ENCODE measurements at places on chromosomes 3 and 15.

GRCh38 chr15:82021992-82022391 is 23.8 kb downstream of the MEX3B start:
- DNase-seq = no peak

GRCh38 chr3:143151004-143151731 is 31.6 kb downstream of the CHST2 start:
- no peak for DNase-seq

- no peak for DNase-seq
Measured at GRCh38 chr3:188589071-188589470, 435.1 kb downstream of the LPP start.

DNA sequence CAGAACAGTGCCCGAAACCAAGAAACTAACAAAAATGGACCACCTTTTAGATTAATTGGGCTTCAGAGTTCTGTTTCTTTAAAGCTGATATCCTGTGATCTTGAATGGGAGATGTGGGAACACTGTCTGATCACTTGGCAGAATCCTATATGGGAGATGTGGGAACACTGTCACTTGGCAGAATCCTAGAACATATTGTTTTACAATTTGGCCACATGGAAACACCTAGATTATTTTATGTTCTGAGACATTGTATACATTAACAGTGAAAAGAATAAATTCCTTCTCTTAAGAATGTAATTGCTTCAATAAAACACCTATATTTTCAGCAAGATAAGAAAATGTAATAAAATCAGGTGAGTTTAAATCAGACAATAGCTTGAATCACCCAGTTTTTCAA is 30.3 kb upstream of the PLSCR2 start:
- DNase-seq = no peak

- no peak for DNase-seq
Measured at GRCh38 chr15:90981681-90982080, 12.7 kb downstream of the PRC1 start.

DNA sequence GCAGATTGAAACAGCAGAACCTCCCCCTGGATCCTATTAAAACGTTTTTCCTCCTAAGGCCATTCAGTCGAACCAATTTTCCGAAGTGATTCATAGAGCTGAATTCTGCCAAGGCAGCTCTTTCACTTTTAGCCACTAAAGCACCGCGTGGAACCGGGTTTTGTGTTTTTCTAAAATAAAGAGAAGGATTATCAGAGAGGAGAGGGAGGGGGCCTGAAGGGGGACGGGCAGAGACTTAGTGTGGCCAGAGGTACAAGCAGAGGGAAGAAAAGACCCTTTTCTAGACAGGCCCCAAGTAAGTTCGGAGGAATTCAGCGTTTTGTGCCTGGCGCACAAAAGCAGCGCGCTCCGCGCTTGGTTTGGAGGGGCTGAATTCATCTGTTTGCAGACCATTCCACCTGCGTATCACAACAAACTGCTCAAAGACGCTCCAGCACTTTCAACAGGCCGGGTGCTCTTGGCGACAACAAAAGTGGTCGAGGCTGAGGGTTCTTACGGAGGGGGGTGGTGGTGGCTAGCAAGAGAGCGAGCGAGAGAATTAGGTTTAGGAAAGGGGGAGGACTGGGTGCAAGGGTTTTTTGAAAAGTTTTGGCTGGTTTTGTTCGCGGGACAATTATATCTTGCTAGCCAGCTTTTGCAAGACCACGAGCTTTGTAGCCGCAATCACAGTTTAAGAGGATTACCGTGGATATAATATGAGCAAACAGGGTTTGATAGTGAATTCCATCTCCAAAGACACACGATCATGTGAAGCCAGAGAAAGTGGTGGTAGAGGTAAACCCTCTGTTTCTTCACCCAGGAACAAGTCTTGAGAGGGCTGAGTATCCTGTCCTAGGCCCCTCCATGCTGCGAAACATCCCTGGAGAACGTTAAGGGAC is 1.2 kb upstream of the FEZF2 start:
- DNase-seq = peak; percentile 10

DNA sequence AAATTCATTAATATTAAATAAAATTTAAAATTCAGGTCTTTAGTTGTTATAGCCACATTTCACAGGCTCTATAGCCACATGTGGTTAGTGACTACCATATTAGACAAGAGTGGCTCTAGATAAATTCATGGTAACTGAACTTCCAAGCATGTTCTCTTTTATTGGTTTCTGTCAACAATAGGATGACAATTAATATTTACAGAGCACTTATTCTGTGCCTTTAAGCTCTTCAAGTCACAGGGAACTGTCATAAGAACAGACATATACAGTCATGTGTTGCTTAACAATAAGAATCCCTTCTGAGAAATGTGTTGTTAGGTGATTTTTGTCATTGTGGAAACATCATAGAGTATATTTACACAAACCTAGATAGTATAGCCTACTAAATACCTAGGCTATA is 38.8 kb upstream of the SLC25A36 start:
- DNase-seq = no peak

GRCh38 chr3:117728226-117728625 is 1018.6 kb downstream of the TUSC7 start:
- DNase-seq = no peak

GRCh38 chr3:148955544-148956346 is 35.6 kb upstream of the GYG1 start:
- peak; percentile 77 for DNase-seq

DNA sequence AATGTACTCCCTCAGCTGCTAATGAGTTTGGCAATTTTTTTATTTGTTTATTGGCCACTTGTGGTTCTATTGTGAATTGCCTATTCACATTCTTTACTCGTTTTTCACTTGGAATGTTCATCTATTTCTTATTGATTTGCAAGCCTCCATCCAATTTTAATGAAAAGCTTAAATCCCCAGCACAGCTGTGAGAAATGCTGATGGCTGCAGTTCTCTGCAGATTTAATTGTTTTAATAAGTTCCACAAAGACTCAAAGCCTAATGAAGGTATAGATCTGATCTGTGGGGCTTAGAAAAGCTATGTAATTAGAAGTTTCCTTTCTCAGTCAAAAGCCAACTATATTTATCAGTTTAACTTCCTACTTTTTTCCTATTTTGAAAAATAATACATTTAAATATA is 41.5 kb downstream of the LYZL4 start:
- DNase-seq = no peak

- peak; percentile 56 for DNase-seq
Measured at GRCh38 chr3:141656771-141657170, 81.3 kb upstream of the RNF7 start.

DNA sequence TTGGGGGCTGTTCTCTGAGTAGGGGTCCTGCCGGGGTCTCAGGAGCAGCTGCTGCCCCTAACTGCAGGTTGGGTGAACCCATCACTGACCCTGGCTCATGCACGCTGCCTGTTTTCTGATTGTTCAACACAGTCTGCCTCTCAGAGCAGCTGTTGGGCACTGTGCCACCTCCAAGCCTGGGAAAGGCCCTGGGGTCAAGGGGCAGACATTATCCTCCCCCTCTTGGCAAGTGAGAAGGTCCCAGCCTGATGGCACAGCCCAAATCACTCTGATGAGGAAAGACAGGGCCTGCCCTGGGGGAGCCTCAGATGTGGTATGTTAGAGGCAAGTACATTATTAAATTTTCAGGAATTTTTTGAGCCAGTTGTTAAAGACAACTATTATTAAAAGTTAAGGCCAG is 14.1 kb upstream of the GNAT1 start:
- no peak for DNase-seq

DNA sequence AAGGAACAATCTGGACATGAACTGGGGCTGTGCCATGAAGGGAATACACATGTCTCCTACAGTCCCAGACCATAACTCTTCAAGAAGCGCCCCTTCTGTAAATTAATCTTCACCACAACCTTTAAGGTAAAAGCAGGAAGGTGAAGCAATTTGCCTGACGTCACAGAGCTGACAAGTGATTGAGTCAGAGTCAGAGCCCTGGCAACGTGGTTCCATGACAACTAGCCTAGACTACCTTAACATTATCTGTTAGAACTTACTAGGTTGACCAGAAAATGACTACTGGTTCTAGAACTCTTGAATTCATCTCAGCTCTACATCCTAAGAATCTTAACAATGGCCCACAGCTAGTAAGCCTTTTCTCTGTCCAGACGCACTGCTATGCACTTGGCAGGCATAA is 124.6 kb downstream of the NTRK3 start:
- no peak for DNase-seq

DNA sequence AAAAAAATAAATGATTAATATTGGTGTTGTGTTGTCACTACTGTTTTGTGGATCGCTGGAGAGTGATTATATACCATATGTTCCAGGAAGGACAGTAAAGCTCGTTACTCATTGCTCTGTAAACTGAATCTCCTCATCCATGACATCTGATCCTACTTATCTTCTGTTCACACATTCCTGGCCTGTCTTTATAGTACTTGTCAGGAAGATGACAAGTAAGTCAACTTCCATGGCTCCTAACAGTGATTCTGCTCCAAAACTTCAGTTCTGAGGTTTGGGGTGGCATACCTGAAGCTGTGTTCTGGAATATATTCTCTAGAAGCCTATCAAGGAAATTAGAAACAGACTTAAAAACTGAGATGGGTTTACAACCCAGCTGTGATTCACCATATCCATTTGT is 288.9 kb downstream of the ZBBX start:
- no peak for DNase-seq

DNA sequence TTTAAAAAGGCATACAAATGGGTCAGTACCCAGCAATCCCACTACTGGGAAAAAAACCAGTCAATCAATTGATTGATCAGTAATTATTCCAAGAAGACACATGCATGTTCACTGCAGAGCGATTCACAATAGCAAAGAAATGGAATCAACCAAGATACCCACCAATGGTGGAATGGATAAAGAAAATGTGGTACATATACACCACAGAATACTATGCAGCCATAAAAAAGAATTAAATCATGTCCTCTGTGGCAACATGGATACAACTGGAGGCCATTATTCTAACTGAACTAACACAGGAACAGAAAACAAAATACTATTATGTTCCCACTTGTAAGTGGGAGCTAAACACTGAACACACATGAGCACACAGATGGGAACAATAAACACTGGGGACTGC is 103.1 kb downstream of the DLG1 start:
- no peak for DNase-seq

- DNase-seq = no peak
Measured at GRCh38 chr3:138011722-138012121, 1.8 kb downstream of the CLDN18 start.
